ENCODE measurements at places on chromosomes 1 and 21.
A peak's percentile ranks its signal among the peaks of the same experiment; 100 is the strongest.

GRCh38 chr1:4628992-4629391 lies 25.4 kb upstream of the AJAP1 start:
- no peak for DNase-seq

GRCh38 chr1:156076609-156077429 lies 5.4 kb downstream of the MEX3A start:
- DNase-seq, result no peak

DNA sequence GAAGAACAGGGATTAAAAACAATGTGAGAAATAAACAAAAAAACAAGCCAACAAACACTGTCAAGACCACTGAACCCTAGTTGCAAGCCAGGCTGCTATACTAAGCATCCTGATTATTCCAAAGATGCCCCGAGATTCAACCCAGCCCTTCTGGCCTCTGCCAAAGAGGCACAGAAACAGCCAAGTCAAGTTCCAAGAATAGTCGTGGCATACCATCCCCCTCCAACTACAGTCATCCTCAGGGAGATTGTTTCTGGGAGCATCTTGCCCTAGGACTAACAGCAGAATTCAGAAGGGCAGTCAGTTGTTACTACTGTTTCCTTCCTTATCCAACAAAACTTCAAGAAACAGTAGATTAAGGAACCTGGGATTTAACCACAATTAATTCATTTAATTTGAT lies 52.3 kb downstream of the ABL2 start:
- peak; percentile 75 for DNase-seq

- DNase-seq, result no peak
These were observed 7.5 kb downstream of the HES4 start for GRCh38 chr1:992362-992761.

GRCh38 chr21:37475186-37475868 lies 108.8 kb downstream of the DYRK1A start:
- DNase-seq, result no peak

DNA sequence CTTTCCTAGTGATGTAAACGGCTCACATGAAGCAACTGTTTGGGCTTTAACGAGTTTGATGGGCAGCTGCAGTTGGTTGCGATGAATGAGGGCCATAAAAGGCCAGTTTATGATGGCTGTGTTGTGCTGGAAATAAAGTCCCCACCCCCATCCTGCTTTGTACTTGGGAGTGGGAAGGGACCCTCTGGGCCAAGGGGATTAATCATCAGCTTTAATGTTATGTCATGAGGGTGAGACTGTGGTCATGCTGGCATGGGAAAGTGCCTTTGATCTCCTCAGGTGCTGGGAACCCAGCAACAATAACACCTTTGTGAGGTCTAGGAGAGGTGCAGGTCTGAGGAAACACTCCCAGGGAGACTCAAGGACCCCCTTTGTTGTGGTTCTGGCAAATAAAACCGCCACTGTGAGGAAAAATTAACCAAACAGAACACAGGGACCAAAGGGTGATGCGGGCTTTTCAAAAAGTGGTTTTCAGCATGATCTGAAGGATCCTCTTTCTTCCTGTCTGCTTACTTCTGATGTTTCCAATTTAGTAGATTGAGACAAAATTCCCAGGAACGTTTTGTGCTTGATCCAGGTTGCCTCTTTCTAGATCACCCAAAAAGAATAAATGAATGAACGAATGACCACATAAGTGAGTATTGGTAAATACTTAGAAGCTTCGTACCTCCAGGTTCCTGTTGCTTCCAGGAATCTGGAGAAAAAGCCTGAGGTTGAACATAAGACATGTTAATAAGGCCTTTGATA lies 257.8 kb upstream of the HOOK1 start:
- DNase-seq, result no peak

- no peak for DNase-seq
These were observed 19.2 kb upstream of the ID3 start for GRCh38 chr1:23578311-23578996.

DNA sequence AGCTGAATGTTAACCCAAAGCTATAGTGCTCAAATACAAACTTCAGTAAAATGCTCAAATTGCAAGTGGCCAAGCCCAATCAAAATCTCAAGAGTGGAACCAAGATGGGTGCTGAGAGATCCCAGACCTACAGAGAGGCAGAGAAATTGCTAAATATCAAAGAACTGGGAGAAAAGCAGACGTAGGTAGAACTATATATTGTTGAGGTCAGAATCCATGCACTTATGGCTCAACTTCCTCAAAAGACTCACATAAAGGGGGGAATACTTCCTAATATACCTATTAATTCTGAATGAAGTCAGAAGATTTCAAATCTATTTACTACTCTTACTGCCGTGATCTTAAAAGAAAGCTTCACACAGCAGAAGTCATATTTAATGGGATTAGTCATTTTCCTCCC lies 65.2 kb downstream of the PUM1 start:
- DNase-seq, result no peak

DNA sequence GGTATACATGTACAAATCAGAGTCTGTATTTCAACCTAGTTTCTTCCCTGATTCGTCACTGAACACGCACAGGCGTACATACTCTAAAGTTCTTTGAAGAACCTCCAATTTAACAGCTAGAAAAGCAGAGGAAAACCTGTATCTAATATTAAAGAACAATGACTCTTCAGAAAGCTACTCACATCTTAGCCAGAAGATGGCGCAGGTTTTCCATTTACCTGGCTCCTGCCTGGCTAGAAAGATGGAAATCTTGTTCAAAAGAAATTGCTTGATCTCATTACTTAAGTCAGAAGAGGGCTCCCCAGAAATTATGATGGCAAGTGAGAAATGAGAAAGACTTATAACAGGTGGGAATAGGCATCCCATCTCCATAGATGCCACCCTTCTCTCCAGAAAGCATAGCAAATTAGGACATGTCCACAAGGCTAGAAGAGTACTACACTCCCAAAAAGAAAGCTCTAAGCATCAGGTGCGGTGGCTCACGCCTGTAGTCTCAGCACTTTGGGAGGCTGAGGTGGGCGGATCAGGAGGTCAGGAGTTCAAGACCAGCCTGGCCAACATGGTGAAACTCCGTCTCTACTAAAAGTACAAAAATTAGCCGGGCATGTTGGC lies 19.0 kb upstream of the L1TD1 start:
- peak; percentile 39 for DNase-seq

Data from fibroblast of skin of abdomen (primary cell).